ENCODE measurements at places on chromosomes 6 and 20. TPM values are rescaled to one million over a fixed set of nuclear protein-coding genes. Genes with fewer than 3 reads are reported as not detected.

GRCh38 chr6:79538106-79538971 lies 1.1 kb upstream of the LCA5 start:
- no peak for DNase-seq

- peak; percentile 75 for DNase-seq
Measured at GRCh38 chr6:157461000-157461915, 80.3 kb downstream of the ZDHHC14 start.

DNA sequence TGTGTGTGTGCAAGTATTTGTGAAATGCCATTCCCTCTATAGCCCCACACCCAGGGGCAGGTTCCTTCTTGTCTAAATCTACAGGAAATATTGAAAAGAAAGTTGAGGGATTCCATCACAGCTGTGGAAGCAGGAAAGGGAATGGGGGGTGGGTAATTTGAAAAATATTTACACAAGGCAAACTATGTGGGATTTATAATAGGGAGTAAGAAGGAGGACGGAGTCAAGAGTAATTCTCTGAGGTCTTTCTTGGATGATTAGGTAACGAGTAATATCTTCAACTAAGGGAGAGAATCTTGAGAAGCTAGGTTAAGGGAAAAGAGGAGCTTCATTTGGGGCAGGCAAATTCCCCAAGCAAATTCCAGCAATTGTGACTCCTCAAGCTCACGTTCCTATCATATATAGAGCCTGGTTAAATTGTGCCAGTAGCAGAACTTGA lies 113.5 kb upstream of the SGK1 start:
- no peak for DNase-seq

DNA sequence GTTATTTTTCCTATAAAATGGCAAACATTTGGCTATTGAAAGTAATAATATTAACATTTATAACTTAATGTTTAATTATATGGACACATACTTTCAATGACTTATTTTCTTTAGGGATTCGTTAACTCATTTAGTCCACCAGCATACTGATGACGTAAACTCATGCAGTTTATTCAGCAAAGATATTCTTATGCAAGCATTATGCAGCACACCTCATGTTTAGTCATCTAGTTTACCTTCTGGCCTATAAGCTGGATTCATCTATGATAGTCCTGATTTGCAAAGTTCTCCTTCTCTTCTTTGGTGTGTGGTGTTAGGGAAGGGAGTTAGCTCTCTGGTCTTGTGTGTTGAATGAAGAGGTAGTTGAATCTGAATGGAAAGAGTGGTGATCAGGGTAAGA lies 60.0 kb downstream of the OR2J2 start:
- DNase-seq = no peak

- DNase-seq = no peak
Measured at GRCh38 chr6:158048589-158048988, 66.9 kb downstream of the SYNJ2 start.

DNA sequence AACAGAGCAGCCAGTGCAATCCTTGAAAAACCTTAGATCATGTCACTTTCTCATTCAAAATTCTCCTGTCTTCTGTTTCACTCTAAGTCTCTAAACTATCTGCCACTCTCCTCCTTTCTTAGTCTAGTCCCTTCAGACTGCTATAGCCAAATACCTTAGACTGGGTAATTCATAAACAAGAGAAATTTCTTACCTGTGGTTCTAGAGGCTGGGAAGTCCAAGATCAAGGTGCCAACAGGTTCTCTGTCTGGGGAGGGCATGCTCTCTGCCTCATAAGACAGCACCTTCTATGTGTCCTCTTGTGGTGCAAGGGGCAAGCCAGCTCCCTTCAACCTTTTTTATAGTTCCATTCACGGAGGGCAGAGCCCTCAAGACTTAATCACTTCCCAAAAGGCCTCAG lies 156.3 kb downstream of the MTFR2 start:
- no peak for DNase-seq

EYA4 gene
- total RNA-seq = not detected

FAM83D gene
- 11.0 TPM for total RNA-seq

BCAS1 gene
- total RNA-seq = not detected

GRCh38 chr6:15184441-15184861 lies 61.4 kb upstream of the JARID2 start:
- peak; percentile 25 for DNase-seq

DNA sequence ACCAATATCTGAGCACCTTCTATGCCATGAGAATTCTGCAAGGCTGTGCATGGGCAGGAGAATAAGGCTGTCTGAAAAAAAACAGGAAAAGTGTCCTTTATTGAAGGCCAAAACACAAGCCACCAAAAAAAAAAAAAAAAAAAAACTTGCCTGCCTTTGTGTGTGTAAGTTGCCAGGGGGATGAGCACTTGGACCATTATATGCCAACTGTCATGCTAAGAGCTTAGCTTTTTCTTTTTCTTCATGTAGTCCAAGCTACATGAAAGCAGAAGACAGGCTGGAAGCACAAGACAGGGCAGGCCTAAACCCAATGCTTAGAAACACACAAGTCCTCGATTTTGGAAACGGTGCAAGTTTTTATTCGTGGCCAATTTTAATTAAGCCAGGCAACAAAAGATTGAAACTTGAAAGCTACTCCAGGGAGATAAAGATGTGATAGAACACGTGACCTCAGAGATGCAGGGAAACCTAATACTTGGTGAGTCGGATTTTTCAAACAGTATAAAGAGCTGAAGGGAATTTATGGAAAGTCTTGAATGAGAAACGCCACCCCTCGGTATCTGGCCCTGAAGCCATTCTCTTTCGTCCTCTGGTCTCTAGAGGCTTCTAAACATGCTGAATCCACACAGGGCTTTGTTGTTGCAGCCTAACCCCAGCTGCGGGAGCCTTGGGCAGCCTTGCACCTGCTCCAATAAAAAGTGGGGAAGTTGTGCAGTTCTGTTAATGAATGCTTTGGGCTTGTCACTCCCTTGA lies 8.6 kb downstream of the BMP7 start:
- no peak for DNase-seq

UBE2C gene
- total RNA-seq = 118 TPM

GRCh38 chr20:36306553-36307411 lies 643 bp downstream of the DLGAP4 start:
- no peak for DNase-seq

DNA sequence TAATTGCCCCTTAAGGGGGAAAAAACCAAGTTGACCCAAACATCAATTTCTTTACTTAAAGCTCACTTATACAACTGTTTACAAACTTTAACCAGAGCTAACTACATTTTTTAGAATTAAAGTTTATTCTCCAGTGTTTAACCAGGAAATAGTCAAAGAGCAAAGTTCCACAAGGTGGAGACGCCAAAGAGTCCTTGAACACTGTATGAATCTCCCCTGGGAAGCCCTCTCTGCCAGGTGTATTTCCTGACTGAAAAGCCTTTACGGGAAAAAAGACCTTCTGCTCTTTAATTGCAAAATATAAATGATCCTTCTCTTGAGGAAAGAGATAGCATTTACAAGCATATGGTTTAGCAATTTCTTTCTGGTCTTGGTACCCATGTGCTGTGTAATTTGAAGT lies 36.2 kb downstream of the BTBD9 start:
- no peak for DNase-seq

- DNase-seq = no peak
Measured at GRCh38 chr6:134447883-134448387, 130.0 kb upstream of the SGK1 start.

GRCh38 chr20:62067547-62068260 lies 2.0 kb upstream of the TAF4 start:
- DNase-seq = no peak

BPIFB4 gene
- not detected for total RNA-seq

DNA sequence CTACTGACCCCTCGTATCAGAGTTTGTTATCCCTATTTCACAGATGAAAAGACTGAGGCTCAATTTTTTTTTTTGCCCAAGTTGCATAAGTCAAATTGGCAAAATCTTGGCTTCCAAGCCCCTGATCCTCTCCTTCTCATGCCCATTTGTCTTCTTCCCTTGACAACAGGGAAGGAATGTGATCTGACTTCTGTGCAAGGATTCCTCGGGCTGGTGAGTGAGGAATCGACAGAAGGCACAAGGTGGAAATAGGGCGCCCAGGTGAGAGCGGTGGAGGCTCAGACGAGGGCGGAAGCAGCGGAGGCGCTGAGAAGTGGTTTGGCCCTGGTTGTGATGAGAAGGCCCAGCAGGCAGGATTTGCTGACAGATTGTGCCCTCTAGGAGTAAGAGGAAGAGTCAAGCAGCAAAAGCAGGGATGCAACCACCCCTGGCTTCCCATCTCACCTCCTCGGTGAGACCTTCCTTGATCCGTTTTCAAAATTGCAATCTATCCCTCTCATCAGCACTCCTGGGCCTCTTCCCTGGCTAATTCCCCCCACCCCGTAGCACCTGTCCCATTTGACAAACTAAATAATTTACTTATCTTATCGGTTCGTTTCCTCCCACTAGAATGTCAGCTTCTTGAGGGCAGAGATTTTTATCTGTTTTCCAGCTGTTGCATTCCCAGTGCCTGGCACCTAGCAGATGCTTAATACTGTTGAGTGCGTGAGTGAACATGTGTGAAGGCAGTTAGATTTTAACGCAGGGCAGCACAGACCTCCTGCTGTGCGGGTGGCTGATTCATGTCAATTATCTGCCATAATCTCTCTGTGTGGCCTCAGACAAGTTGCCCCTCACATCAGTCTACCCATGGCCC lies 3.7 kb upstream of the SIRPA start:
- no peak for DNase-seq

DNA sequence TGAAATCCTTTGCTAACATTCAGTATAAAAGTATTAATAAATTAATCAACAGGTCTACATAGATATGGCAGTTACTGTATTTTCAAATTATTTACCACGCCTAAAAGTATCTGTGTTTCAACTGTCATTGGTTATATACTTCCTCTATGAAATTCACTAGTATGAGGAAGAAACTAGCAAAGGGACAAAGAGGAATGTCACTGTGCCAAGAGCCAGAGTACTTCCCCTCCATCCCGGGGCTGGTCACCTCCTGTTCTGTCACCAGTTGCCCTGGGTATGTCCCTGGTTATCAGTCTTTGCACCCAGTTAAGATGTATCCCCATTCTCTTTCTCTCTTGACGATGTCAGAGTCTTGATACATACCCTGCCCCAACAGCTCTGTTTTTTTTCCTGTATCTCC lies 476.8 kb upstream of the SOX4 start:
- DNase-seq = no peak

CD24 gene
- total RNA-seq = 0.65 TPM

- DNase-seq = no peak
Measured at GRCh38 chr6:121879149-121879548, 443.7 kb downstream of the GJA1 start.

OR2B6 gene
- not detected for total RNA-seq

- no peak for DNase-seq
Measured at GRCh38 chr6:129759796-129760605, 50.0 kb upstream of the ARHGAP18 start.

GRCh38 chr6:14406614-14407331 lies 289.2 kb downstream of the CD83 start:
- DNase-seq = no peak

DNA sequence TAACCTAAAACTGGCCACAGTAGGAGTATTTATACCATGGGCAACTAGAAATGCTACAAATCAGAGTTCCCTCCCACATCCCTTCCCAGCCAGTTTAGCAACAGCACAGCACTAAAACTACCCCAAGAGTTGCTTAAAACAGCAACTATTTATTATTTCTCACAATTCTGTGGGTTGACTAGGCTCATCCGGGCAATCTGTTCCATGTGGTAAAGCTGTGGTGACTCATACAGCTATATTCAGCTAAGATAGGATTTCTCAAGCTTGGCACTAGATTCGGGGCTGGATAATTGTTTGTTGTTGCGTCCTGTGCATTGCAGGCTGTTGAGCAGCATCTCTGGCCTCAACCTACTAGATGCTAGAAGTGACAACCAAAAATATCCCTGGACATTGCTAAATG lies 8.6 kb upstream of the HECA start:
- DNase-seq = no peak

TTLL9 gene
- not detected for total RNA-seq

DNA sequence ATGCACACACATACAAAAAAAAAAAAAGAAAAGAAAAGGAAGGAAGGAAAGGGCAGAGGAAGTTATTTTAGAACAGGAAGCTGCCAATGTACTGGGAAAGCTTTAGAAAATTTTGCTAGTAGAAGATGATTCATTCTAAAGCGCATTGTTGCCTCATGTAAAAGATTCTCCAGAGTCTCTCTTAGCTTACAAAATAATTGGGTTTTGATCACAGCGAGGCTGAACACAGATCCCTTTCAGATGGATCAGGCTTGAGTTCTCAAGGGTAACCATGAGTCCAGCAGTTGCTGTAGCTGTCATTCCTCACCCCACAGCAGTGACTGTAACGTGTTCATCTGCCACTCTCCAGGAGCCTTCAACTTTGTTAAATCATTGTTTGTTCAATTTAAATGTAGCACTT lies 81.9 kb downstream of the PHACTR2 start:
- DNase-seq = no peak

DNA sequence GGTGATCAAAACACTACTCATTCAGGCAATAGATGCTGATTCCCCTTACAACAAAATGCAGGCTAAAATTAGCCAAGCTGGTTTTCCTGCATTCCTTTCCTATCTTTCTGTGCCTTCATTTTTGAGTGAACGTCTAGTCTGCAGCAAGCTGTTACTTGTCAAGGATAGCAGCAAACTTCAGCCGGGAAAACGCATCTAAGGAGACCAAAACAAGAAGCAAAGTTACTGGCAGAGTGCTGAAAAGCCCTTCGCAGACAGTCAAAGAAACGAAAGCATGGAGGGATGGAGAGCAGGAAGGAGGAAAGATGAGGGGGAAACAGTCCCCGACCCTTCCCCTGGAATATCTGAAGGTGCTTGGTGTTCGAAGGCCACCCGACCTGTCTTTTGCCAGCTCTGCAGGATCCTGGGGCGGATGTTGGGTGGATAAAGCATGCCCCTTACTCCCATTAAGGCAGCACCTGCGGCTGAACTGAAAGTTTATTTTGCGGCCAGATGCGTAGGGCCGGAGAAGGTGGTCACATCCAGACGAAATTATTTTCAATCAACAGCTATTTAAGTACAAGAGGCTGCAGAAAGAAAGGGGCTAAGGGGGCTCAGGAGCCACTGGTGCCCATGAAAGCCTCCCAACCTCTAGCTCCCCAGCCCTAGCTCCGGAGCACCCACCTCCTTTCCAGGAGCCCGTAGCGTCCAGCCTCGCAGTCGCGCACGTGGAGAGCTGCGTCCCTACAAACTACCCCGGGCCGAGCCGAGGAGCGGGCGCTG lies 538 bp downstream of the FERMT1 start:
- DNase-seq = no peak

DNA sequence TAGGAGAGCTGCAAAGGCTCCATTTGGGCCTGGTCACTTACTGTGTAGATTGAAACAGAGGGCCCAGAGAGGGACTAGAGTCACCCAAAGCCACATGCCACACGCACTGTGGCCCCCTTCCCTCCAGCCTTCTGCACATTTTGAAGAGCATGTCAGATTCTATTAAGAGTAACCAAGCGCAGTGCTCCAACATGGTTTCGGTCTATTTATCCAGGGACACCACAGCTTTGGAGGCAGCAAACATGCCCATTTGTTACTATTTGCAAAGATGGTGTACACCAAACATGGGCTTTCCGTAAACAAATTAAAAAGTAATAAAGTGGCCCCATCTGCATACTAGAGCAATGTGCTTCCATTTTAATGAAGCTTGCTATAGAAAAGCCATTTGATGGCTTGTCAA lies 43.7 kb upstream of the CCDC167 start:
- no peak for DNase-seq

TGM2 gene
- not detected for total RNA-seq

GRCh38 chr6:144055121-144055931 lies 40.0 kb downstream of the SF3B5 start:
- peak; percentile 37 for DNase-seq

GRCh38 chr6:157873735-157874344 lies 50.8 kb downstream of the SNX9 start:
- DNase-seq = peak; percentile 69

All from activated T-helper 1 cell treated with anti-CD3 and anti-CD28 coated beads, Interleukin-12 subunit alpha, Interleukin-12 subunit beta, Interleukin-2, Interleukin-4 antibody, amounts not matched to agents 30 ng/mL and 10 ng/mL and 1 ng/mL, durations not matched to agents 14 hours and 24 hours and 36 hours (primary cell).